Mesenchymal stem cell (in vitro differentiated cells and primary cell): ENCODE measurements at places on chromosomes 11 and 22.

DNA sequence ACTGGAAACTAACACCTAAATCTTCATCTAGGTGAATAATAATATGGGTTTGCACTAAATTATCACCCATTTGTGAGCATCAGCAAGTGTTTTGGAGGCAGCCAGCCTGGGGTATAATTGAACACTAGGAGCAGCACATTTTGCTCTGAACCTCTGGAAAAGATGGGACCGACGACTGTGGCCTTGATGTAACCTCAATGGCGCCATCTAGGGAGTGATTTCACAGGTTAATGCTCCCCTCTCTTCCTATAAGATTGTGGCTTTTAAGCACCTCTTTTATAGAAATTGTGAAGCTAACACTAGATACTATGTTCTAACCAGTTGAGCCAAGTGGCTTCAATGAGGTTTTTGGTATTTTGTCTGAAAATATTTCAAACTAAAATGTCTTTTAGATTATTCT, 203.7 kb downstream of the NELL1 start:
- no peak overlapping the region for H3K4me3 ChIP-seq
- H3K4me1 ChIP-seq = no peaks in the 10 kb centered on the region
- H3K36me3 ChIP-seq = no peaks in the 10 kb centered on the region
- DNase-seq = no peak

GRCh38 chr22:17706947-17707346, 67.3 kb downstream of the BID start:
- H3K4me3 ChIP-seq = no peak overlapping the region
- peak overlapping the region; percentile 91 for H3K27ac ChIP-seq
- no peak for DNase-seq
- H3K27me3 ChIP-seq = no peaks in the 10 kb centered on the region

DNA sequence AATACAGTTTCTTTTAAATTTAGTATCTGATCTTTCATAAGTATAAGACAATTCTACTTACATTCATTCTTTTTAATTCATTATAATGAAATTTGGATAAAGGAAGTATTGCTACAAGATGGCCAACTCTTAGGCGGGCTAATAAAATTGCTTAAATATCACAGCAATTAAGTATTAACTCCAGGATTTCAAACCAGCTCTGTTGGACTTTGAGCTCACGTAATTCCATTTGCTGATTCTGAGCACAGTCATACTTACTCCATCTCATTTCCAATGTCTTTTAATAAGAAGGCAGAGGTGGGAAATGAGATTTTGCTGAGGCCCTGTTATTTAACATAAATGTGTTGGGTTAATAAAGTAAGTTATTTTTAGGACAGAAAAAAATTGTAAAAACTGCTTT, 748.1 kb downstream of the KCNA4 start:
- no peaks in the 10 kb centered on the region for H3K36me3 ChIP-seq
- no peak overlapping the region for H3K27ac ChIP-seq
- H3K27me3 ChIP-seq = no peaks in the 10 kb centered on the region
- H3K4me1 ChIP-seq = no peaks in the 10 kb centered on the region
- no peak for DNase-seq
- H3K4me3 ChIP-seq = no peak overlapping the region

GRCh38 chr11:16902182-16902581, 112.0 kb downstream of the PLEKHA7 start:
- no peak for DNase-seq
- peaks cover 3% of the 10 kb centered on the region for H3K4me1 ChIP-seq
- H3K36me3 ChIP-seq = no peaks in the 10 kb centered on the region

- H3K4me3 ChIP-seq = peak overlapping the region; percentile 80
- H3K4me1 ChIP-seq = peaks cover 23% of the 10 kb centered on the region
- no peaks in the 10 kb centered on the region for H3K36me3 ChIP-seq
Measured at GRCh38 chr11:57459164-57460021, 935 bp upstream of the RTN4RL2 start.

GRCh38 chr11:128564642-128565245, 22.6 kb downstream of the ETS1 start:
- H3K27me3 ChIP-seq = peaks cover 14% of the 10 kb centered on the region
- H3K27ac ChIP-seq = no peak overlapping the region
- H3K36me3 ChIP-seq = no peaks in the 10 kb centered on the region
- no peak for DNase-seq

DNA sequence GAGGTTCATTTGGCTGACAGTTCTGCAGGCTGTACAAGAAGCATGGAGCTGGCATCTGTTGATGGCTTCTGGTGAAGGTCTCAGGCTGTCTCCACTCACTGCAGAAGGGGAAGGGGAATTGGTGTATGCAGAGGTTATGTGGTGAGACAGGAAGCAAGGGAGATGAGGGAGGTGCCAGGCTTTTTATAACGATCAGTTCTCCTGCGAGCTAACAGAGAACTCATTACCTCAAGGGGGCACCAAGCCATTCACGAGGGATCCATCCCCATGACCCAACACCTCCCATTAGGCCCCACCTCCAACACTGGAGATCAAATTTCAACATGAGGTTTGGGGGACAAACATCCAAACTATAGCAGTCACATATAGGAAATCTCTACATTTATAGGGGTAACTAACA, 38.7 kb upstream of the E2F8 start:
- H3K27me3 ChIP-seq = peaks cover 16% of the 10 kb centered on the region
- H3K27ac ChIP-seq = no peak overlapping the region
- no peaks in the 10 kb centered on the region for H3K36me3 ChIP-seq

- peaks cover 37% of the 10 kb centered on the region for H3K27me3 ChIP-seq
- H3K4me3 ChIP-seq = no peak overlapping the region
- no peaks in the 10 kb centered on the region for H3K36me3 ChIP-seq
- peaks cover 4% of the 10 kb centered on the region for H3K4me1 ChIP-seq
- no peak overlapping the region for H3K27ac ChIP-seq
Measured at GRCh38 chr11:44823006-44823405, 96.2 kb downstream of the TSPAN18 start.

DNA sequence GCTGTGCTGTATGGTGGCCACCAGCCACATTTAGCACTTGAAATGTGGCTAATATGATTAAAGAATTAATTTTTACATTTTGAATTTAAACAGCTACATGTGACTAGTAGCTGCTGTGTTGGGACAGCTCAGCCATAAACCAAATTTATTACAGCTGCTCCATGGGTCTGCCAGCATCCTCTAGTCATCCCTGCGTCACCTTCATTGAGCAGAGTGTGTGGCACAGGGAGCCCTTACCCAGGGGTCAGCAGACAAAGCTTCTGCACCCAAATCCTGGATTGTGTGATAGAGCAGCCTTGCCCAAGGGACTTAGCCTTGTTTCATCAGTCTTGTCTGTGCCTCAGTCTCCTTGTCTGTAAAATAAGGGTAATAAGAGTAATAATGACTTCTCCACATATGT, 19.4 kb upstream of the ACCSL start:
- H3K4me3 ChIP-seq = no peak overlapping the region
- H3K27ac ChIP-seq = no peak overlapping the region
- H3K36me3 ChIP-seq = no peaks in the 10 kb centered on the region
- H3K27me3 ChIP-seq = no peaks in the 10 kb centered on the region
- no peak for DNase-seq

GRCh38 chr11:68976095-68976494, 4.7 kb downstream of the MRGPRD start:
- H3K27ac ChIP-seq = no peak overlapping the region
- no peaks in the 10 kb centered on the region for H3K4me1 ChIP-seq
- DNase-seq = no peak
- H3K4me3 ChIP-seq = no peak overlapping the region
- H3K36me3 ChIP-seq = no peaks in the 10 kb centered on the region

DNA sequence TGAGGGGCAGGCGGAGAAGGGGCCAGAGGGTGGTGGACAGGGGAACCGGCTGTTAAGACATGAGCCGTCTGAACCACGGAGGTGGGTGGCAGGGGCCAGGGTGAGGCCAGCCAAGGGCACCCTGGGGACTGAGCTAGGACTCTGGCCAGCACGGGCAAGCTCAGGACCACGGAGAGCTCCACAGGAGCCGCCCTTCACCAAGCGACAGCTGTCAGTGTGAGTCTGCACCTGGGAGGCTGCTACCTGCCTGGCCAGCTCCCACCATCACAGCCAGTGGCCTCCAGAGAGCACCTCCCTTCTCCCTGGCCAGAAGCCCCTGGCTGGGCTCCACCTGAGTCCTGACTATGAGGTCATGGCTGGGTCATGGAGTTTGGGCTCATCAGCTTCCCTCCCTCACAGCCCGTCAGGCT, 21.6 kb downstream of the MGAT3 start:
- peaks cover 14% of the 10 kb centered on the region for H3K4me1 ChIP-seq
- DNase-seq = no peak
- no peaks in the 10 kb centered on the region for H3K36me3 ChIP-seq
- no peak overlapping the region for H3K4me3 ChIP-seq
- H3K27me3 ChIP-seq = peaks cover 65% of the 10 kb centered on the region

- peak; percentile 92 for DNase-seq
- peaks cover 59% of the 10 kb centered on the region for H3K36me3 ChIP-seq
- H3K4me1 ChIP-seq = peaks cover 17% of the 10 kb centered on the region
- no peak overlapping the region for H3K4me3 ChIP-seq
- no peaks in the 10 kb centered on the region for H3K27me3 ChIP-seq
Measured at GRCh38 chr22:38718414-38718813, 12.7 kb downstream of the GTPBP1 start.

DNA sequence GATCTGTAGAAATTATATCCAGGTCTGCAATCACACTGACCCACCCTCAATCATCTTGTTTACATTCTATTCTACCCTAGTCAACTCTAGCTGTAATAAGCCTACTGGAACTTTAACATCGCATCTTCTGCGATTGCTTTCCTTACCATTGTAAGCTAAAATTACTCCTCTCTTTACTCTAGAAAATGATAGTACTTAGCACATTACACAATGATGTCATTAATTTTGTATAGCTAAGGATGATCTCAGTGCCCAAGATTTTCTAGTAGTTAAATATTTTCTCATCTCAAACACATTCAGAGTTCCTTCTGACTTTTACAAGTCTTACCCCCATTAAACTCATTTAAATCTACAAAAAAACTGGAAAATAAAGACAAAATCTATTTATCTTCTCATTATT, 39.6 kb upstream of the CTSC start:
- no peaks in the 10 kb centered on the region for H3K27me3 ChIP-seq
- no peaks in the 10 kb centered on the region for H3K4me1 ChIP-seq
- H3K4me3 ChIP-seq = no peak overlapping the region
- peak; percentile 34 for DNase-seq
- peak overlapping the region; percentile 35 for H3K27ac ChIP-seq
- H3K36me3 ChIP-seq = no peaks in the 10 kb centered on the region

DNA sequence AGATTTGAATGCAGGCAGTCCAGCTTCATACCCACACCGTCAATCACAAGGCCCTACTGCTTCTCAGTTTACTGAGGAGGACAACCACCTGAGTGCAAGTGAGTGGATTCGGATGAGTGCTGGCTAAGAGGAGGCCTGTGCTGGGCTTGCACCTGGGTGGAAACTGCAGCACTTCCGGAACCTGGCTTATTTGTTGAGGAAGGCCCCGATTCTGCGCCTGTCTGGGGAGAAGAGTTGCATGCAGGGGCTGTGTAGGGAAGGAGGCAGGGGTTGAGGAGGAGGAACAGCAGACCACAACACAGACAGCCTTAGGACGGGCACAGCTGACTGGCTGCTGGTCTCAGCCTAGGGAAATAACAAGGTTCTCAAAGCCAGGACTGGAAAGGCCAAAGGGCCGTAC, 20.8 kb downstream of the ABTB2 start:
- peaks cover 11% of the 10 kb centered on the region for H3K4me1 ChIP-seq
- H3K27me3 ChIP-seq = no peaks in the 10 kb centered on the region
- DNase-seq = no peak
- H3K27ac ChIP-seq = no peak overlapping the region
- H3K4me3 ChIP-seq = no peak overlapping the region
- H3K36me3 ChIP-seq = no peaks in the 10 kb centered on the region

- no peak overlapping the region for H3K4me3 ChIP-seq
- no peak overlapping the region for H3K27ac ChIP-seq
- H3K27me3 ChIP-seq = no peaks in the 10 kb centered on the region
- no peaks in the 10 kb centered on the region for H3K36me3 ChIP-seq
- H3K4me1 ChIP-seq = peaks cover 4% of the 10 kb centered on the region
- DNase-seq = no peak
Measured at GRCh38 chr22:23088199-23088604, 17.9 kb downstream of the GNAZ start.

GRCh38 chr22:17638182-17638431, 450 bp upstream of the BCL2L13 start:
- no peaks in the 10 kb centered on the region for H3K27me3 ChIP-seq
- H3K27ac ChIP-seq = peak overlapping the region; percentile 94
- peaks cover 4% of the 10 kb centered on the region for H3K36me3 ChIP-seq
- peaks cover 7% of the 10 kb centered on the region for H3K4me1 ChIP-seq
- peak; percentile 93 for DNase-seq

GRCh38 chr11:108985236-108985944, 320.5 kb downstream of the DDX10 start:
- DNase-seq = no peak
- no peaks in the 10 kb centered on the region for H3K27me3 ChIP-seq
- H3K36me3 ChIP-seq = no peaks in the 10 kb centered on the region
- peak overlapping the region; percentile 47 for H3K27ac ChIP-seq

DNA sequence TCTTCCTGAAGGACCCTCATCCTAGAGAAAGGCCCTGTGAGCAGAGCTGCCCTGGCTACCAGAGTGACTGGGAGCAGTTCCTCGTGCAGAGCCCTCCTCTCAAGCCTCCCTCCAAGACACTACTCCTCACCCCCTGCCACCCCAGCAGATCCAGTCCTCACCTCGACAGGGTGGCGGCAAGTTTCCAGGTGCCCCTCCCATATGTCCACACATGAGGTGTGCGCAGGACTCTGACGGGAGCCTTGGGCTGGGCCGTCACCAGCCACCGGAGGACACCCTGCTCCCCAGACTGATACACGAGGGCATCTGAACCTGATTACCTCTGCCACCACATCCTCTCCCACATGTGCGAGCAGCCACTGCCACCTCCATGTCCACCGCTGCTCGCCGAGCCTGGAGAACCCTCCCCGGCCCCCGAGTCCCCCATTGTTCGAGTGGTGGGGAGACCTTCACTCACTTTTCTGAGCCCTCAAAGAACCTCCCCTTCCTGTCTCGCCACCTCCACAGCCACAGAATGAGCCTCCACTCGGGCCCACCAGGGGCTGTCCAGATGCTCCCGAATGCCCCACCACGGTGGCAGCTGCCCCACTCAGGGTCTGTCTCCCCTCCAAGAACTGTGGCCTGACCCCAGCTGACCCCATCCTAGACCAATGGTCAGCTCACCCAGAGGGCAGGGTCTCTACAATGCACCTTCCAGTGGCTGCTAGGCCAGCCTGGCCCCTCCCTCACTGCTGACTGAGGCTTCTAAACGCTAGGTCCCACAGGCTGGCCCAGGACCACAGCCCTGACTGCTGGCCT, 62.5 kb downstream of the DGCR2 start:
- no peak overlapping the region for H3K4me3 ChIP-seq
- H3K27me3 ChIP-seq = no peaks in the 10 kb centered on the region
- peaks cover 82% of the 10 kb centered on the region for H3K36me3 ChIP-seq
- no peak overlapping the region for H3K27ac ChIP-seq

- DNase-seq = no peak
- no peak overlapping the region for H3K4me3 ChIP-seq
- no peak overlapping the region for H3K27ac ChIP-seq
Measured at GRCh38 chr11:31671681-31672080, 139.4 kb downstream of the PAX6 start.
